ENCODE measurements at places on chromosomes 2 and 18.

GRCh38 chr2:105377871-105378270, 21.0 kb downstream of the FHL2 start:
- no peak for DNase-seq

DNA sequence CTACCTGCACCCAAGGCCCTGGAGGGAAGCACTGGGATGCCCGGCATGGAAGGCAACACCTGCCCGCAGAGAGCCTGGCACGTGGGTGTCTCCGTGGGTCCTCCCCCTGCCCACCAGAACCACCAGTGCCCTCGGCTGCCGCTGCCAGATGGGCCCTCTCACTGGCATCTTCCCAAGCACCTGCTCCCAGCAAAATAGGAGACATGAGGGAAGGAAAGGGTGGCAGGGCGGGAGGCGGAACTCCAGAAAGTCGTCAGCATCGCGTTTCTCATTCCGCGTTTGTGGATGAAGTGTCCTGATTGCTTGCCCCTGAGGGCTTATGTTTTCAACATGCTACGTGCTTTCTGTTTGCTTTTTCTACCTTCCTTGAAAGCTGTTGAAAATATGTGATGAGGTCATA, 8.8 kb upstream of the SNTG2 start:
- no peak for DNase-seq

- no peak for DNase-seq
These were observed 32.5 kb upstream of the PUM2 start for GRCh38 chr2:20382965-20383810.

GRCh38 chr18:73118121-73118816, 250.5 kb upstream of the NETO1 start:
- DNase-seq, result no peak

- no peak for DNase-seq
These were observed 104.6 kb upstream of the SIX3 start for GRCh38 chr2:44836916-44837315.

DNA sequence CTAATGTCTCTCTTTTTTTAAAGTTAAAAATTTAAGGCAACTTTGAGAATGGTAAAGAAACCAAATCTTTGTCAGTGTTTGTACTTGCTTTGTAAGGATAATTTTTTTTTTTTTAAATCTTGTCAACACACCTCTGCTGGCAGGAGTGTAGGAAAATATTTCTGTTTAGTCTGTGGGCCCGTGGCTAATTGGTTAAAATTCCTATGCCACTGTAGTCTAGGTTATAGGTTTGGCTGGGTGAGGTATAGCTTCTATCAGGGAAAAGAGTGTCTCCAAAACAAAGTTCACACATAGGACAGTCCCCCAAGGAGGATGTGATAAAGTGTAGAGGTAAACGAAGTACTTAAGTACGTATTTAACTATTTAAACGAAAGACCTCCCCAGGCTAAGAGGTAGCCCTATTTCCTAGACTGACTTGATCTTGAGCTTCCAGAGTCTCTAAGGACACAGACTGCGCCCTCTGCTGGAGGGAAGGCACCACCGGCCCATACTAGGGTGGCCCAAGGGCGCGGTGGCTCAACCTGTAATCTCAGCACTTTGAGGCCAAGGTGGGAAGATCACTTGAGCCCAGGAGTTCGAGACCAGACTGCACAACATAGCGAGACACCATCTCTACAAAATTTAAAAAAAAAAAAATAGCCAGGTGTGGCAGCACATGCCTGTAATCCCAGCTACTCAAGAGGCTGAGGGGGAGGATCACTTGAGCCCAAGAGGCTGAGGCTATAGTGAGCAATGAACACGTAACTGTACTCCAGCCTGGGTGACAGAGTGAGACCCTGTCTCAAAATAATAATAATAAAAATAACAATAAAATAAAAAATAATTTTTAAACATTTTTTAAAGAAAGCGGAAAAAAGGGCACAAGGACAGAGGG, 8.9 kb downstream of the TEX44 start:
- peak; percentile 80 for DNase-seq

GRCh38 chr18:2559249-2559648, 12.1 kb downstream of the METTL4 start:
- no peak for DNase-seq

GRCh38 chr18:48488388-48488850, 50.4 kb upstream of the CTIF start:
- DNase-seq, result no peak

DNA sequence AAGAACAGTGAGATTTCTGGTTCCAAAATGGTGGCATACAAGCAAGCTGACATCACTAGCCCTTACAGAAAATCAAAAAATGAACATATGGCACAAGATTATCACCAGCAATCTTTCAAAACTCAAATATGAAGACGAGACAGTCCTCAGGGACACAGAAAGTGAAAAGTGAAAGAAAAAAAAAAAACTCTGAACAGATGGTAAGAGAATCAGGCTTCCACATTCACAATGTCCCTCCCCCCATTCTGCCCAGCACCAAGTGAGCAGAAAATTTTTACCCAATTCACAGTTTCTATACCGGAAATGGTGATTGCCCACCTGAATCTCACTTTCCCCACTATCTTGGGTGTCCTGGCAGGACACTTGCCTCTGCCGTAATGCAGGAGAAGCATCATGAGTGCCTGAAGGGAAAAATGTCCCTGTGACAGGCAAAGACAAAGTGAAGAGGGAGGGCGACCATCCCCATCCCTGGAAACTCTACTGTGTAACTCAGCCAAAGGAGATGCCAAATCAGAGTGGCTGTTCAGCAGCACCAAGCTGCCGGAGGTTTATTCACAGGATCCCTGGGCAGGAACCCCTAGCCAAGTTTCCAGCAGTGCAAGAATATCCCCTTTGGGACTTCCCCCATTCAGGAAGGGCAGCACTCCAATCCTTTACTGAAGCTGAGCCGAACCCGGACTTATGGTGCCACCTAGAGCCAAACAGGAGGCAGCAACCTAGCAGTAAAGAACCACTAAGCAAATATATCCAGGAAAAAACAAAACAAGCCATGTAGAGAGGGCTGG, 312.2 kb downstream of the LRATD1 start:
- DNase-seq, result no peak

- DNase-seq, result no peak
These were observed 216.6 kb downstream of the SPAG16 start for GRCh38 chr2:213500881-213501280.

DNA sequence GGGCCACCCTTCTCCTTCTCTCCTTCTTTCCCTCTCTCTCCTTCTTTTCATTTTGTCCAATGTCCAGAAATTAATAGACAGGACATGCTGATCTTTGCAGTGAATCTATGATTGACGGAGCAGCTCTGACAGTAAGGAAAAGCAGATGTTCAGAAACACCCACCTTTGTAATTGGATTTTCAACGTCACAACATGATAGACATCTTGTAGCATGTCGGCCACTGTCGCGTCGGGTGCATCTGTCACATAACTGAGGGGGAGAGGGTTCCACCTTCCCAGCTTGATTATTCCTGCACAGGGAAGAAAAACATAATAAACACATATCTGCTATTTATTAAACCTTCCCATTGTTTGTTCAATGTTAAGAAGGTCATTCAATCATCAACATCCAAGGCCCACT, 76.2 kb downstream of the SATB2 start:
- DNase-seq, result no peak

DNA sequence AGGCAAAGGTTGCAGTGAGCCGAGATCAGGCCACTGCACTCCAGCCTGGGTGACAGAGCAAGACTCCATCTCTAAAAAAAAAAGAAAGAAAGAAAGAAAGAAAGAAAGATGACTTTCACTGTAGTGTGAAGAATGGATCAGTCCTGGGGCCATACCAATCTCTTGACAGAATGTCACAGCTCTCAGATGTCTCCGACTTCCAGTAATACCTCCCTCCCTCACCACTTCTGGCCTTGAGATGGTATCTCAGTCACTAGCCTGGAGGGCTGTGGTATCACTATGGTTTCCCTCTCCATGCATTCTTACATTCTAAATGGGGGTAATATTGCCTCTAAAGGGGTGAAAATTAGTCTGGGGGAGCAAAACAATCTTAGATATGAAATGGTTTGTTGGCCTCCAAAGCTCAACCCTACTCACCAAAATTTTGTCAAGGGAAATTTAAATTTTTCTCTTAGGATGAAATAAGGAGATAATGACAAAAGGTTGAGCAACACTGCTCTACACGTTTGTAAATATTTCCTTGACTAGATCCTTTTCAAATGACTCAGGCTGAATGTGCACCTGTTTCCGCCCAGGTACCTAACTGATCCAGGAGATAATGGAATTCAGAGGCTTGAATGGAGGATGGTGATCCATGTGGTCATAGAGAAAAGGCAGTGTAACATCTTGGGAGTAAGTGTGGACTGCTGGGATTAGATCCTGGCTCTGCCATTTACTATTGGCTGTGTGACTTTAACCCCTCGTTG, 19.9 kb upstream of the SPRED2 start:
- no peak for DNase-seq

GRCh38 chr2:210544831-210545230, 11.6 kb upstream of the CPS1 start:
- DNase-seq, result no peak

DNA sequence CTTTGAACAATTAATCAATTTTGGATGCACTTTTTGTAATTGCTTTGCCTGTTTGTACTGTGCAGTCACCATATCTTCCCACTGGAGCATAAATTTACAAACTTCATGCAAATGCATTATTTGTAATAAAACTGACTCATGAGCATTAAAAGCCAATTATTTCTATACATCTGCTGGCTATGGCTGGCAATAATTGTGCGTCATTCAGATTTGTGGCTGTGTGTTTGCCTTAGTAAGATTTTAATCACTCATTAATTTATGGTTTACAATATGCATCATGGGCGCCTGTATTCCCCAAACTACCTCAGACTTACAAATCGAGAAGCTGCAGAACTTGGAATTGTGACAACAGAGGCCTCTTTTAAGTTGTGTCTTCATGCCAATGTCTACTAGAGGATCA, 132.4 kb upstream of the TRIB2 start:
- DNase-seq, result no peak

GRCh38 chr18:3059272-3059671, 46.3 kb upstream of the LPIN2 start:
- peak; percentile 81 for DNase-seq

GRCh38 chr2:111900859-111901258, 2.5 kb downstream of the MERTK start:
- DNase-seq, result no peak

GRCh38 chr2:71609958-71610357, 156.6 kb downstream of the DYSF start:
- no peak for DNase-seq

DNA sequence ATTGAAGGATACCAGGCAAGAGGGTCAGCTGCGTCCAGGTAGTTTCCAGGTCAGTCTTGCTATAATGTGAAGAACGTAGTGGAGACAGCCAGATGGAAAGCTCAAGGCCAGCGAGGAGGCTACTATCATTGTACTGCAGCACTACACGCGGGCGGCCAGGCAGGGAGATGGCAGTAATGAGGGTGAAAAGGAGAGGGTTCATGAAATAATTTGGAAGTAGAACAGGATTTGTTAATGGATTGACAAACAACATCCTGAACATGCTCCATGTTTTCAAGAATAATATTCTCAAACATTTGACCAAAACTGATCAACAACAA, 17.1 kb downstream of the SPIRE1 start:
- DNase-seq, result no peak

- DNase-seq, result no peak
These were observed 420.5 kb downstream of the STK39 start for GRCh38 chr2:167826906-167827305.

- DNase-seq, result no peak
These were observed 111.6 kb downstream of the DYNAP start for GRCh38 chr18:54702686-54703085.

DNA sequence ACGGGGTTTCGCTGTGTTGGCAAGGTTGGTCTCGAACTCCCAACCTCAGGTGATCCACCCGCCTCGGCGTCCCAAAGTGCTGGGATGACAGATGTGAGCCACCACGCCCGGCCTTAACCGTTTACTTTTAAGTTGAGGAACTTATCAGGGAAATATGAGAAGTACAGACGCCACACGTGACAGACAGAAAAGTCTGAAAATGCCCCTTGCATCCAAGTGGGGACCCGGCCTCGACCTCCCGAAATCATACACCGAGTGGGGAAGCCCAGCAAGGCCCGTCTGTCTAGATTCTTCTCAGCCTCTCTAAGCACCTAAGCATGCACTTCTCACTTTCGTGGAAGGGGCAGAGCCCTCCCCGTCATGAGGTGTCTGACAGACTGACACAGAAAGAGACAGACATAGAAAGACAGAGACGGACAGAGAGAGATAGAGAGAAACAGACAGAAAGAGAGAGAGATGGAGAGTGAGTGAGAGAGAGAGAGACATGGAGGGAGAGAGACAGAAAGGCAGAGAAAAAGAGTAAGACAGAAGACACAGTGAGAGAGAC, 107.3 kb upstream of the ANKRD30BL start:
- no peak for DNase-seq

DNA sequence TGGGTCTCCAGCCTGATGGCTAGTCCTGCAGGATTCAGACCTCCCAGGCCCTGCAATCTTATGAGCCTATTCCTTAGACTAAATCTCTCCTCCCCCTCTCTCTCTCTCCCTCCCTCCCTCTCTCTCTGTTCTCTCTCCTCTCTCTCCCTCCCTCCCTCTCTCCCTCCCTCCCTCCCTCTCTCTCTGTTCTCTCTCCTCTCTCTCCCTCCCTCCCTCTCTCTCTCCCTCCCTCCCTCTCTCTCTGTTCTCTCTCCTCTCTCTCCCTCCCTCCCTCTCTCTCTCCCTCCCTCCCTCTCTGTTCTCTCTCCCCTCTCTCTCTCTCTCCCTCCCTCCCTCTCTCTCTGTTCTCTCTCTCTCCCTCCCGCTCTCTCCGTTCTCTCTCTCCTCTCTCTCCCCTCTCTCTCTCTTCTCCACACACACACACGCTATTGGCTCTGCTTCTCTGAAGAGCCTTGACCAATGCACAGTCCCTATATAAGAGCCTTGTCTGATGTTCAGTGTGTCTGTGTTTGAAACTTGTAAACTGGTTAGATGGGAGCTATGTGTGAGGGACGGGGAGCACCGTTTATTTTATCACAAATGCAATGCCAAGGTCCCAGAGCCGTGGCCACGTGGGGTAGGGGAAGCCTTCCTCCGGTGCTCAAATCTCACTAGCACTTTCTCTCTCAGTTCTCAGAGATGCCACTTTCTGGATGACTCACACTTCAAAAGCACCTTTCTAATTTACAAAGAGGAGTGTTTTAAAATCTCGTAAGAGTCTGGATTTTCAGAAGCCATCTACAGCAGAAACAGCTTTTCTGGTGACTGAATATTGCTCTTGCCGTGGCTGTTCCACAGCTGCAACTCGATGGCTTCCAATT, 9.4 kb upstream of the PRLH start:
- no peak for DNase-seq

DNA sequence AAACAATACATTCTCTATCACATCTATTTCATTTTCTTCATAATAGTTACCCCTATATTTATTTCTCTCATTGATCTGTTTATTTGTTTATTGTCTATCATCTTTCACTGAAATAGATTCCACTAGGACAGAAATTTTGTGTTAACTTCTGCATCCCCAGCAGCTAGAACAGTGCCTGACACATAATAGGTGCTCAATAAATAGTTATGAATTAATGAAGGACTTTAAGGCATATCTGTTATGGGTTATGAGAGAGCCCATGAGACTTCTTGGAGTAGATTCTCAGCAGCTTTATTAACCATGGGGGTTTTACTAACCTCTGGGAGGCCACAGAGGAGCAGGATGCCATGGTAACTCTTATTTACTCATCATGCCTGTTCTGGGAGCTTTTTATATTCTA, 144.6 kb downstream of the CDC42EP3 start:
- no peak for DNase-seq
